ENCODE measurements at places on chromosomes 1 and 21.

- DNase-seq, result no peak
These were observed 53.2 kb upstream of the MACF1 start for GRCh38 chr1:39151267-39151666.

- DNase-seq, result no peak
These were observed 75.0 kb downstream of the RWDD3 start for GRCh38 chr1:95309031-95309471.

GRCh38 chr21:45910548-45911221 lies 70.9 kb upstream of the COL6A1 start:
- no peak for DNase-seq

DNA sequence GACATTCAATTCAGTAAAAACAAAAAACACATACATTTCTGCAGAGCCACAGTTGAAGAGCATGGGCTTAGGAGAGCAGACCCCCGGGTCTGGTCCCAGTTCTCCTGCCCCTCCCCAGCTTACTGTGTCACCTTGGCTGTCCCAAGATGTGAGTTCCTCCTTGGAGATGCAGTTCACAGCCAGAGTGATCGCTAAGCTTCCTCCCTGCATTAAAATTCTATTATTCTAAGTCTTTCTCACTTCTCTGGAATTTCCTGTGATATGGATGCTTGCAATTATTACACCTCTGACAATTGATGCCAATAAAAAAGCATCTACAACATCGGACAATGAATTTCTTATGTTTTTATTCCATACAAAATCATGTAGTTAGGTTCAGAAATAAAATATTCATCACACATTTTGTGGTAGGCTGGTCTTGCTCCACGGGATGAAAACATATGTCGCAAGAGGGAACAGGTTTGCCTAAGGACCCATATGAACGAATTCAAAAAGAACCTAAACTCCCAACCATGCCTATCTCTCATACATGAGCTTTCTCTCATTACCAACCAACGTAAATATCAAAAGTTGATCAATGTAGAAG lies 328.5 kb upstream of the RUNX1 start:
- DNase-seq, result no peak

- DNase-seq, result no peak
These were observed 13.0 kb upstream of the ARHGEF16 start for GRCh38 chr1:3441410-3441847.

GRCh38 chr1:162113419-162113818 lies 43.9 kb downstream of the NOS1AP start:
- DNase-seq, result no peak

DNA sequence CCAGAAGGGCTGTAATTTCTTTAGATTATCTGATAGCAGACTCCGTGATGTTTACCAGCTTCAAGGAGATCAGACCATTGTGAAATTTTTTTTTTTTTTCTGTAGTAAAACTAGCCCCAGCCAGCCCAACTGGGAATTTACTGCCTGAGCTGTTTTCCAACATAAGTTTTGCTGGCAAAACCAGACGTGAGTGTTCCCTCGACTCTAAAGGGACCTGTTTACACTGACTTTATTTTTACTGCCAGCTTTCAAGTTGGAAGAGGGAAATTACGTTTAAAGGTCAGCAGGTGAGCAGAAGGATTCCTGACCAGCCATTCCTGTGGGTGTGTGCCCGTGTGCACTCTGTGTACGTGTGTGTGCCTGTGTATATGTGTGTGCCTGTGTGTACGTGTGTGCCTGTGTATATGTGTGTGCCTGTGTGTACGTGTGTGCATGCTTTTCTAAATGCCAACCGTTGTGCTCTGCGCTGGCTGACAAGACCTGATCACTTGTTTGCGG lies 374 bp downstream of the MAB21L3 start:
- DNase-seq, result no peak

DNA sequence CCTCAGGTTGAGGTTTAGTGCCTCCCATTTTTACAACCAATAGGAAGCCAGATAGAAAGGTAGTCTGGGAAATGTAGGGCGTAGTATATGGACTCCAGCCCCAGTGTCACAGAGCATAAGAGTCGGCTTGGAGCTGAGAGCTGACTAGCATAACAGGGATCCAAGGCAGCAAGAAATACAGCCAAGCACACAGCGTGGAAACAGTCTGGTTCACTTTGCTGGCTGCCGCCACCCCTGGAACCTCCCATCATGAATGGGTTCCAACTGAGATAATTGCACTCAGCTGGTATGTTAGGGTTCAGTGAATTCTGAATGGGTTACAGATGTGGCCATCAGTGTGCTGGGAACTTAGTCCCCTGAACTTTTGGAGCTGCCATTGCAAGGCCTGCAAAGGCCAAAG lies 76.7 kb upstream of the GPR88 start:
- no peak for DNase-seq

- peak; percentile 3 for DNase-seq
These were observed 11.8 kb upstream of the ALG14 start for GRCh38 chr1:95084317-95085176.

- DNase-seq, result no peak
These were observed 253.0 kb downstream of the FGGY start for GRCh38 chr1:59549903-59550302.

DNA sequence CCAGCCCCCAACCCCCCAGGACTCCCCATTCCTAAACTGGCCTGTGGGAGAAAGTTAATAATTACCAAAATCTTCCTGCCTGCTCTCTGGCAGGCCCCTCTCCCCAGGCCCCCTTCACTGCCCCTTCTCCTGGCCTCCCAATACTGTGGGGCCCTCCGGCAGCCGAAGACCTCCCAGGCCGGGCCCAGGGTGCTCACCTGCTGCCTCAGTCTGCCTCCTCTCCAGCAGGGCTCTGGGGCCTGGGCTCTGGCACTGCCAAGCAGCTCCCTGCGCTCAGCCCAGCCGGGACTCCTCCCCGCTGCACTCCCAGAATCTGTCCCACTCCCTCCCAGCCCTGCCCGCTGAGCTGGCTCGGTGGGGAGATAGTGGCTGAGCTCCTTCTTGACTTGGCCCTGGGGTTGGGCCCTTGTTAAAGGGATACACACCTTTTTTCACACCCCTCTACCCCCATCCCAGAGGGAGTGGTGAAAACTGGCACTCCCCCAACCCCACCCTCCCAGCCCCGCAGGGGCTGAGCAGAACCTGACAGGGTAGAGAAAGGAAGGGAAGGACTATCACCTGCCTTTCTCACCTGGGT lies at the start of gene S100A16:
S100A16 (minus strand) TSS at position 383 of the 577 bp plus-strand sequence. CDS start 4,986 bp downstream, outside the sequence.
- peak; percentile 68 for DNase-seq

DNA sequence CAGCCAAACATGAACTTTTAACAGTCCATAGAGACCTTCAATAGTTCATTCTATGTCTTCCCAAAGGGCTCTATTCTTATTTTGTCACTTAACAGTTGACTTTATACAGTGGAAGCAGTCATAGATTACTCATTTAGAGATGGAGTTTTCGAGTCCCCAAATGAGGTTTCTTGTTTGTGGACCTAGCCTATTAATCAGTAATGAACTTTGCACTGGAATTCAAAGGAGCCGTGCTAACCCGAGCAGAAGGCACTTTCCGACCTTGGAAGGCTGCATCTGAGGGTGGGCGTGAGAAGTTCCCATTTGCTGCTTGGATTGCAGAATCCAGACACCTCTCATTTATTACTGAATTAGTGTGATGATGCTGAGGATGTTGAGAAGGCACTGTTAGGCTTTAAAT lies 46.4 kb downstream of the TTC39A start:
- DNase-seq, result no peak

DNA sequence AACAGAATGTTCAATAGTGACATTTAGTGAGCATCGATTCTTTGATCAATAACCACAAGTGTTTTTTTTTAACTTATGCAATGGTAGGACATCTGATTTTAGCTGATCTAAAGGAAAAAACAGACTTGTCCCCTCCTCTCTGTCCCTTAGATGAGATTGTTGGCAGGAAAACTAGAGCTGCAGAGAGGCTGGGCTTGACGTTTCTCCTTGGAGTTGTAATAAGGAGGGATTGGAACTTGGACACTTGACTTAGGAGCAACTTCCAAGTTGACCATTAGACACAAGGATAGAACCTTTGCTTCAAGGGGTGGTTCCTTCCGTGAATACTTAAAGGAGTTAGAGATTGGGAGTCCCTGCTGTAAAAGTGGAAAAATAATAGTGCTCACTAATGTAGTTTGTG lies 49.9 kb downstream of the KAZN start:
- no peak for DNase-seq
